ENCODE measurements at places on chromosomes 1 and 21. TPM values are rescaled to one million over a fixed set of nuclear protein-coding genes. Genes with fewer than 3 reads are reported as not detected.

Gene COL9A2
- total RNA-seq, result 0.12 TPM

Gene LCE6A
- total RNA-seq, result not detected

Gene PYCR2
- 40.5 TPM for total RNA-seq

Gene CORT
- not detected for total RNA-seq

Gene TP73
- total RNA-seq, result 0.88 TPM

Gene KCNC4
- 6.0 TPM for total RNA-seq

Gene HMCN1
- 9.2 TPM for total RNA-seq

Gene AQP10
- not detected for total RNA-seq

Gene MDM4
- 28.9 TPM for total RNA-seq

Gene FCGR1A
- total RNA-seq, result not detected

Gene DSCAM
- total RNA-seq, result 0.58 TPM

Gene CD1D
- total RNA-seq, result 0.06 TPM

Gene TNNT2
- total RNA-seq, result 0.88 TPM

Gene ADORA1
- total RNA-seq, result 8.6 TPM

Gene ZNF593OS
- not detected for total RNA-seq

Gene FAM151A
- total RNA-seq, result not detected

Gene SUCO
- 17.9 TPM for total RNA-seq

Gene SLC30A7
- total RNA-seq, result 34.3 TPM

Gene ZBTB17
- 35.6 TPM for total RNA-seq

Gene MTARC2
- 12.5 TPM for total RNA-seq

Gene ZYG11A
- total RNA-seq, result 0.73 TPM

Gene IQGAP3
- 5.7 TPM for total RNA-seq

Gene DYRK3
- 15.8 TPM for total RNA-seq

Gene CRYAA
- total RNA-seq, result not detected

Gene G0S2
- total RNA-seq, result 6.4 TPM

Gene LCE1D
- not detected for total RNA-seq

Gene KCNJ15
- 3.0 TPM for total RNA-seq

Gene L1TD1
- not detected for total RNA-seq

Gene PTGFR
- total RNA-seq, result 0.35 TPM

Gene DNAI4
- total RNA-seq, result 2.2 TPM

Gene KPRP
- total RNA-seq, result not detected

Gene SRGAP2B
- total RNA-seq, result 46.8 TPM

Gene F11R
- total RNA-seq, result 133 TPM

Gene FH
- total RNA-seq, result 55.3 TPM

Gene PRKAA2
- total RNA-seq, result 1.3 TPM

Gene KPNA6
- total RNA-seq, result 51.1 TPM

Gene SWT1
- 4.0 TPM for total RNA-seq

Gene PCSK9
- 2.6 TPM for total RNA-seq

Gene DIO1
- not detected for total RNA-seq

Gene RAP1GAP
- not detected for total RNA-seq

Gene TAGLN2
- 718 TPM for total RNA-seq

Gene RNU1-3
- under 0.01 TPM for total RNA-seq

Gene INSRR
- total RNA-seq, result not detected

Gene FLG
- total RNA-seq, result 0.19 TPM

Gene AMY2B
- total RNA-seq, result 5.1 TPM

Gene RGS1
- not detected for total RNA-seq

Gene PLA2G2A
- not detected for total RNA-seq

Gene GJA8
- total RNA-seq, result not detected

Gene MTMR11
- total RNA-seq, result 2.2 TPM

Gene DNALI1
- total RNA-seq, result 3.8 TPM

Gene PLEKHG5
- 63.7 TPM for total RNA-seq

Gene CDC7
- 2.7 TPM for total RNA-seq

Gene IL22RA1
- total RNA-seq, result not detected

Gene FCRL4
- not detected for total RNA-seq

Gene TNFRSF4
- 58.5 TPM for total RNA-seq

Gene TEDDM1
- total RNA-seq, result not detected

Gene IL20
- total RNA-seq, result not detected

Gene CC2D1B
- total RNA-seq, result 27.5 TPM
